Activated naive CD8-positive, alpha-beta T cell treated with anti-CD3 and anti-CD28 coated beads, Interleukin-2, amount 10 ng/mL, durations not matched to agents 7 days and 5 days (primary cell): ENCODE measurements at places on chromosomes 1 and 21. TPM values are rescaled to one million over a fixed set of nuclear protein-coding genes. Genes with fewer than 3 reads are reported as not detected.

Gene ARTN
- total RNA-seq: 0.39 TPM

Gene LYPD8
- total RNA-seq: not detected

Gene HCRTR1
- not detected for total RNA-seq

Gene REG4
- total RNA-seq: 10.3 TPM

Gene RGSL1
- not detected for total RNA-seq

Gene KCNN3
- total RNA-seq: not detected

Gene ERRFI1
- 0.94 TPM for total RNA-seq

Gene TRIM62
- total RNA-seq: 14.4 TPM

Gene OR2AJ1
- not detected for total RNA-seq

Gene FAM229A
- 17.6 TPM for total RNA-seq

Gene VTCN1
- not detected for total RNA-seq

Gene PLA2G2F
- not detected for total RNA-seq

Gene NBL1
- total RNA-seq: 35.3 TPM

Gene ACTA1
- total RNA-seq: not detected

Gene CTTNBP2NL
- 0.47 TPM for total RNA-seq

Gene CYYR1
- not detected for total RNA-seq

GRCh38 chr1:41280202-41281032, 38.3 kb upstream of the SCMH1 start:
- no peak overlapping the region for H3K4me3 ChIP-seq
- H3K36me3 ChIP-seq: no peaks in the 10 kb centered on the region
- DNase-seq: no peak

DNA sequence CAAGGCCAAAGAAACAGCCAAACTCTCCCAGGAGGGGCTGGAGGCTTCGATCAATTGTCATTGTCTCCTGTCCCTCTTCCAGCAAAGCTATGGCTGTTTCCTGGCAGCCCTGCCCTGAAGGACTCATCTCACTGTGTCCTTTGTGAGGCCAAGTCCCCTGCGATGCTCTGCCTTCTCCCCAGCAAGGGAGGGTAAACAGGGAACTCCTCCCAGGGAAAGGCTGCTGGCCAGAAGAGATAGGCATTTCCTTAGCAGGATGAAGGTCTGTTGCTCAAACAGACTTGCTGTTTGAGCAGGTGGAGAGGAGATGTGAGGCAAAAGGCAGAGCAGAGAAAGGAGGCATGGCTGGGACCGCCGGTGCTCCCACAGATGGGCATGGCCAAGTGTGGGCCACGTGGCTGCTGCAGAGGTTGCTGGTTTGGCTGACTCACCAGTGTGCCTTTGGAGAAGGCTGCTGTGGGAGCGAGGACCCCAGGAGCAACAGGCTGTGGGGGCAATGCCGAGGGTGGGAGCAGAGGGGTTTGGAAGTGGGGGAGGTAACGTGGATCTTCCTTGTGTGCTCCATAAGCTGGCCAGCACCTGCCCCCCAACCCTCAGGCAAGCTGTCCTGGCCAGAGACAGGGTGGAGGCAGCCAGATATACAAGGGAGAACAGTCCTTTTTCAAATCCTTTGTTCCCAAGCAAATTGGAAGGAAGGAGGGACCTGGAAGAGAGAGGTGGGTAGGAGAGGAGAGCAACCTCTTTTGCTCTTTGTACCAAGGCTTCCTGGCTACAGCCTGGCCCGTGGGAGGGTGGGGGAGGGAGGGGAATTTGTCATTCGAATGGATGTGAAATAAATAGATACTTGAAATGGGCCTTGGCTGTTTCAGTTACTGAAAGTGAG, 449.8 kb downstream of the SIPA1L2 start:
- H3K36me3 ChIP-seq: no peaks in the 10 kb centered on the region
- H3K4me3 ChIP-seq: no peak overlapping the region
- no peaks in the 10 kb centered on the region for H3K27me3 ChIP-seq
- H3K4me1 ChIP-seq: no peaks in the 10 kb centered on the region
- H3K27ac ChIP-seq: no peak overlapping the region

GRCh38 chr1:234709473-234710228, 99.7 kb upstream of the IRF2BP2 start:
- peaks cover 4% of the 10 kb centered on the region for H3K27me3 ChIP-seq
- H3K36me3 ChIP-seq: peaks cover 4% of the 10 kb centered on the region
- DNase-seq: no peak
- peaks cover 6% of the 10 kb centered on the region for H3K4me1 ChIP-seq

DNA sequence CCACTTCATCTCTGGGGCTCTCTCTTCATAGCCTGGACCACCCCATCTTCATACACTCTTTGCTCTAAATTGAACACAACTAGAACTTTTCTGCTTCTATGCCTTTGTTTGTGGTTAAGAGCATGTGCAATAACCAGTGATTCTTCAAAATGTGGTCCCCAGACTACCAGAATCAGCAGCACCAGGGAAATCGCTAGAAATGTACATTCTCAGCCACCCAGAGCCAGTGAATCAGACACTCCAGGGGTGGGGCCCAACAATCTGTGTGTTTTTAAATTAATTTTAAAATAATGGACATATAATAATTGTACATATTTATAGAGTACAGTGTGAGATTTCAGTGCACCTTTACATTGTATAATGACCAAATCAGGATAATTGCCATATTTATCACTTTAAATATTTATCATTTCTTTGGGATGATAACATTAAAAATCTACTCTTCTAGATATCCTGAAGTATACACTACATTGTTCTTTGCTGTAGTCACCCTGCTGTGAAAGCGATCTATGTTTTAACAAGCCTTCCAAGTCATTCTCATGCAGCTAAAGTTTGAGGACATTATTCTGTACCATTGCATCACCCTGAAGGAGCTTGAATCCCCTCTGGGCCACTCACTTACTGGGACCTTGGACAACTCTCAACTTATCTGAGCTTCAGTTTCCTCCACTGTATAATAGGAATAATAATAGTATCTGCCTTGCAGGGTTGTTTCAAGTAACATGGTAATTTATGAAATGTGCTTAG, 10.8 kb downstream of the GRHL3 start:
- H3K27ac ChIP-seq: no peak overlapping the region
- no peaks in the 10 kb centered on the region for H3K4me1 ChIP-seq
- peaks cover 72% of the 10 kb centered on the region for H3K27me3 ChIP-seq
- no peak for DNase-seq
- no peak overlapping the region for H3K4me3 ChIP-seq
- no peaks in the 10 kb centered on the region for H3K36me3 ChIP-seq

DNA sequence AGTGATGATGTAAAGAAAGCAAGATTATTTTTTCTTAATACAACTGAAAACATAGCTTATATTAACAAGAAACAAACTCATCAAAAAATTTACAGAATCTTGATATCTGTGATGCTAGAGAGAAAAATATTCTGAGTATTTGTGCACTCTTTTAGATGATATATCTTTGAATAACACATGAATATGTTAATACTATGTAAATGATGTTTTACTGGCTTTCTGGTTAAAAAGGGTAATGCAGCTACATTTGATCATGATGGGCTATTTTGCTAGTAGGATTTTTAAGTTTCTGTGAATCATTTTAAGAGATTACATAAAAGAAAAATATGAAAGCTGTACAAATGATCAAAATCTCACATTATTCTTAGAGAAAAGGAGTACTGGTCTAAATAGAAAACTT, 114.5 kb downstream of the GRIK1 start:
- DNase-seq: no peak
- no peaks in the 10 kb centered on the region for H3K27me3 ChIP-seq
- H3K27ac ChIP-seq: no peak overlapping the region
- no peak overlapping the region for H3K4me3 ChIP-seq
- H3K36me3 ChIP-seq: no peaks in the 10 kb centered on the region

GRCh38 chr1:174702011-174702410, 254.2 kb downstream of the GPR52 start:
- H3K27ac ChIP-seq: no peak overlapping the region
- peaks cover 5% of the 10 kb centered on the region for H3K36me3 ChIP-seq
- no peak overlapping the region for H3K4me3 ChIP-seq
- H3K4me1 ChIP-seq: no peaks in the 10 kb centered on the region

- no peak overlapping the region for H3K4me3 ChIP-seq
- H3K36me3 ChIP-seq: no peaks in the 10 kb centered on the region
- no peaks in the 10 kb centered on the region for H3K27me3 ChIP-seq
- H3K27ac ChIP-seq: no peak overlapping the region
- no peak for DNase-seq
These were observed 740.6 kb downstream of the RWDD3 start for GRCh38 chr1:95974586-95974985.

DNA sequence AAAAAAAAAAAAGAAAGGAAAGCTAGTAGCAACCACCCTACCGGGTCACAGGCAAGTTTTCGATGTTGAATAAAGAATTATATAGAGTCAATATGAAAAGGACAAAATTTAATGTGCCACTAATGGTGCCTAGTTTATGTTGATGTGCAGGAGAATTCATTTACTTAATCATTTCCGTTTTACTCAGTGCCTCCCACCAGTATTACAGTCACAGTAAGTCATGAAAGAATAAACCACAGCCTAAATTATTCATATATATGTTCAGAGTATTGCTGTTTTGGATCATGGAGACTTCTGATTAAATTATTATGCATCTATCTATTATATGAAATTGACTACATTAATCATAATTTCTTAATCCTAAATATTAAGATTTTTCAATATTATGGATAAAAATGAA, 35.3 kb downstream of the FNBP1L start:
- H3K4me1 ChIP-seq: no peaks in the 10 kb centered on the region
- no peak for DNase-seq
- H3K36me3 ChIP-seq: no peaks in the 10 kb centered on the region
- H3K27me3 ChIP-seq: peaks cover 14% of the 10 kb centered on the region

- peaks cover 2% of the 10 kb centered on the region for H3K4me1 ChIP-seq
- H3K36me3 ChIP-seq: peaks cover 8% of the 10 kb centered on the region
- H3K27me3 ChIP-seq: no peaks in the 10 kb centered on the region
- DNase-seq: no peak
- H3K27ac ChIP-seq: no peak overlapping the region
These were observed 24.8 kb downstream of the COQ8A start for GRCh38 chr1:226964611-226965486.

DNA sequence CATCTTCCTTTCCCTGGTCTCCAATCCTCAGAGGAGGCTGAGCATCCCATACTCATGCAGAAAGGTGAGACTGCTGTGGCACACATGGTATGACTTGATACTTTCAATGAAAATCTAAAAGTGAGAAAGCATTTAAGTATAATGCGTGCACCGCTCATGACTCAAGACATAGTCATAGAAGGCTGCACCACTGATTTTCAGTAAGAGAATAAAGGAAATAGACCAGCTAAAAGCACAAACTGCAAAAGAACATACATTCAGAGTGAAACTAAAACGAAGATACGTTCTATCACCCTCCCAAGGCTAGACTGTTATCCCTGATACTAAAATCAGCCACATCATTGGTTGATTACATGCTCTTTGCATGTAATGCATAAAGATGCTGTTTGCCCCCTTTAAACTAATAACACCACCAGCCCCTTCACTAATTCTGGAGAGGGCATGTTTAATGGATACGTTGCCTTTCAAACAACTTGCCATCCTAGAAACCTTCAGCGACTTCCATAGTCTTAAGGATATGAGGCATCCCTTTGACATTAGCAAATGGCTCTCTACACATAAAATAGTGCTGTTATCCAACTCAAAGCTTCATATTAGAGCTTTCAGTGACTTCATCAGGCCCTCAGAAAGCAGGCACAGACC, 2.1 kb downstream of the PLD5 start:
- H3K27ac ChIP-seq: no peak overlapping the region
- DNase-seq: no peak
- peaks cover 3% of the 10 kb centered on the region for H3K4me1 ChIP-seq
- no peaks in the 10 kb centered on the region for H3K36me3 ChIP-seq
- no peak overlapping the region for H3K4me3 ChIP-seq
- H3K27me3 ChIP-seq: peaks cover 45% of the 10 kb centered on the region

- H3K4me3 ChIP-seq: peak overlapping the region; percentile 64
- H3K27me3 ChIP-seq: peaks cover 68% of the 10 kb centered on the region
- H3K27ac ChIP-seq: peak overlapping the region; percentile 52
- H3K36me3 ChIP-seq: peaks cover 3% of the 10 kb centered on the region
These were observed 562 bp downstream of the DYNLT5 start for GRCh38 chr1:66752671-66753371.

DNA sequence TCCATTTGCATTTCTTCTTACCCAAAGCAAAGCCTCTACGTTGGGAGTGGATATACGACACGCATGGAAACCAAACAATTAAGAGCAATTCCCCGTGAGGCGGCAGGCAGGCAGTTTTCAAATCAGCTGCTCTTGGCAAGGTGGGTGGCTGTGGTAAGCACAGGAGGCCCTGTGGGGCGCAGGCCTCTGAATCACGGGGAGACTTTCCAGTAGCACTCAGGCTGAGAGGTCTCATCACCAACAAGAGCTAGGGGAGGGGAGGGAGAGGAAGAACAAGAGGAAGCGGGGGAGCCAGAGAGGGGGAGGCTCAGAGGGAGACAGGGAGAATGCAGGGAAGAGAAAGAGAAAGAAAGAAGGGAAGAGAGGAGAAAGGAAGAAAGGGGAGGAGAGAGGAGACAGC, 56.4 kb downstream of the MT1HL1 start:
- no peaks in the 10 kb centered on the region for H3K36me3 ChIP-seq
- H3K4me3 ChIP-seq: no peak overlapping the region
- no peaks in the 10 kb centered on the region for H3K27me3 ChIP-seq
- no peak overlapping the region for H3K27ac ChIP-seq
- H3K4me1 ChIP-seq: no peaks in the 10 kb centered on the region
- DNase-seq: no peak
